HepG2 (cell line): ENCODE measurements at places on chromosomes 3 and 15. TPM values are rescaled to one million over a fixed set of nuclear protein-coding genes. Genes with fewer than 3 reads are reported as not detected.

- peaks cover 7% of the 10 kb centered on the region; the same call in 1 of the 3 replicates for H3K27me3 ChIP-seq
- no peak overlapping the region for H3K4me3 ChIP-seq
- no peak overlapping the region for H3K27ac ChIP-seq
- no peaks in the 10 kb centered on the region for H3K36me3 ChIP-seq
These were observed 15.8 kb downstream of the ILDR1 start for GRCh38 chr3:122006267-122006666.

- peaks cover 19% of the 10 kb centered on the region for H3K4me1 ChIP-seq
- no peak for DNase-seq
- no peak overlapping the region for H3K27ac ChIP-seq
- no peaks in the 10 kb centered on the region for H3K36me3 ChIP-seq
- no peaks in the 10 kb centered on the region for H3K27me3 ChIP-seq
These were observed 20.1 kb upstream of the DMXL2 start for GRCh38 chr15:51642696-51643095.

DNA sequence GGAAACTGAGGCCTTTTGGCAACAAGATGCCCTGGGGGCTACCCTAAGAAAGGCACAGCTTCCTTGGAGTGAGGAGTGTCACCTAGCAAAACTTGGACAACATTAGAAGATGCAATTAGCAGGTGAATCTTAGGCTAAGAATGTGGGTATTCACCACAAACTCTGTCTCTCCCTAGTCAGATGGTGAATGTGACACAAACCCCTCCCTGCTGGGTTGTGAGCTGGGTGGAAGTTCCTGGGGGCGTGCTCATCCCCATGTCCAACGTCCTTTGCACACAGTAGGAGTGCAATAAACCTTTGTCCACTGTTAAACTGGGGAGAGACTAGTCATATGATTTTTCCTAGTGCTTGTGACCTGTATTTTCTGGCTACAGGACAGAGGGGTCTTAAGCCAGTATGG, 67.1 kb upstream of the SH3GL3 start:
- H3K27ac ChIP-seq: no peak overlapping the region
- no peaks in the 10 kb centered on the region for H3K4me1 ChIP-seq
- H3K27me3 ChIP-seq: no peaks in the 10 kb centered on the region; the same call in 1 of the 2 replicates
- no peaks in the 10 kb centered on the region for H3K36me3 ChIP-seq
- H3K4me3 ChIP-seq: no peak overlapping the region

GRCh38 chr3:66910266-66911055, 87.6 kb upstream of the KBTBD8 start:
- H3K4me3 ChIP-seq: no peak overlapping the region
- H3K27ac ChIP-seq: no peak overlapping the region
- 0 out of 3 replicates have a peak, but pooled peaks cover 6% of the 10 kb centered on the region for H3K27me3 ChIP-seq
- DNase-seq: no peak
- no peaks in the 10 kb centered on the region for H3K4me1 ChIP-seq
- H3K36me3 ChIP-seq: no peaks in the 10 kb centered on the region

The CGNL1 gene
- 15.6 and 16.2 TPM in 2 replicates for total RNA-seq

DNA sequence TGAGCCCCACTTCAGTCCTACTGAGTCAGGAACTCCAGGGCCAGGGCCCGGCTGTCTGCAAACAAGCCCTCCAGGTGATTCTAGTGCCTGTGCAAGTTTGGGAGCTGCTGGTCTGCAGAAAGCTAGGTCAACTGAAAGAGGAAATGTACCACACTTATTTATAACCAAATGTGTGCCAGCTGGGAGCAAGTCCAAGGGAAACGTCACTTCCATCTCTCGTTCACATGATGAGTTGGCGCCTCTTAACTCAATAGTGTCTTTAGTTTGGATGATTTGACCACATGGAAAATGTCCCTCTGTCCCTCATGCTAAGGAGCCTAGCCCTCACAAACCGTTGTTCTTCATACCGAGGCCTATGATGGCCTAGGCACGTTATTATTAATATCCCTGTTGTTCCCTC, 43.2 kb downstream of the GOLGA8S start:
- DNase-seq: no peak
- no peak overlapping the region for H3K4me3 ChIP-seq
- H3K36me3 ChIP-seq: no peaks in the 10 kb centered on the region
- H3K4me1 ChIP-seq: no peaks in the 10 kb centered on the region

DNA sequence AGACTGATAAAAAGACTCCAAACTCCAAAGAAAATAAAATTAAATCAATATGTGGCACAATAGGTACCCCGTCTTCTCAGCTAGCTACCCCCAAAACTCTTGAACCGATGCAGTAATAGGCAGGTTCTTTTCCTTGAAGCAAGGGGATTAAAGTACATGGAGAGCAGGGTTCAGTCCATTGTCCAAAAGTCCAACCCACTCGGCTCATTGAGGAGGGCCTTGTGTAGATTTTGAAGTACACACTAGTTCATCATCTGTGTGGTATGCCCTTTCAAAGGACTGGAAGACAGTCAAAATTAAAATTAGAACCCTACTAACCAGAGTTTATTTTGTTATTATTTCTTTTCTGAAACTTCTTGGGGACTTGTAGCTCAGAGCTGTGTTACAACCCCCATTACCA, 23.3 kb downstream of the TF start:
- peaks cover 94% of the 10 kb centered on the region for H3K36me3 ChIP-seq
- no peak overlapping the region for H3K27ac ChIP-seq
- peaks cover 68% of the 10 kb centered on the region for H3K4me1 ChIP-seq
- no peak overlapping the region for H3K4me3 ChIP-seq

DNA sequence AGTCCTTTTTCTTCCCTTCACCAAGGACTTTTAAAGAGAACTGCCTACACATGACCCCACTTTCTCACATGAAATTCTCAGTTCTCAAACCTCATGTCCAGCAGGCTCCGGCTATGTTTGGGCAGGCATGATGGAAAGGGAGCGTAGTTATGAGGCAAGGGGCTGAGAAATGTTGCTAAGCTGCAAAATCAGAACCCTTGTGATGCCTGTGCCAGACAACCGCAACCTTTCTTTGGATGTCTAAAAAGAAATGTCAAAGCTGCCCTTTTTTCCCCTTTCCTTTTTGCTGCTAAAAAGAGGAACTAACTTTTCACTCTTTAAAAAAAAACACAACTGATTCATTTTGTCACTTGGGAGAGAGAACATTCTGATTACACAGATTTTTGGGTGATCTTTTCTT, 19.2 kb downstream of the GNB4 start:
- no peaks in the 10 kb centered on the region for H3K36me3 ChIP-seq
- no peak for DNase-seq
- H3K27me3 ChIP-seq: no peaks in the 10 kb centered on the region; the same call in 1 of the 2 replicates
- no peak overlapping the region for H3K27ac ChIP-seq
- H3K4me1 ChIP-seq: no peaks in the 10 kb centered on the region

- H3K27me3 ChIP-seq: no peaks in the 10 kb centered on the region
- no peak overlapping the region for H3K27ac ChIP-seq
- H3K4me3 ChIP-seq: no peak overlapping the region
- no peaks in the 10 kb centered on the region for H3K4me1 ChIP-seq
These were observed 690.5 kb upstream of the ALCAM start for GRCh38 chr3:104676241-104676640.

DNA sequence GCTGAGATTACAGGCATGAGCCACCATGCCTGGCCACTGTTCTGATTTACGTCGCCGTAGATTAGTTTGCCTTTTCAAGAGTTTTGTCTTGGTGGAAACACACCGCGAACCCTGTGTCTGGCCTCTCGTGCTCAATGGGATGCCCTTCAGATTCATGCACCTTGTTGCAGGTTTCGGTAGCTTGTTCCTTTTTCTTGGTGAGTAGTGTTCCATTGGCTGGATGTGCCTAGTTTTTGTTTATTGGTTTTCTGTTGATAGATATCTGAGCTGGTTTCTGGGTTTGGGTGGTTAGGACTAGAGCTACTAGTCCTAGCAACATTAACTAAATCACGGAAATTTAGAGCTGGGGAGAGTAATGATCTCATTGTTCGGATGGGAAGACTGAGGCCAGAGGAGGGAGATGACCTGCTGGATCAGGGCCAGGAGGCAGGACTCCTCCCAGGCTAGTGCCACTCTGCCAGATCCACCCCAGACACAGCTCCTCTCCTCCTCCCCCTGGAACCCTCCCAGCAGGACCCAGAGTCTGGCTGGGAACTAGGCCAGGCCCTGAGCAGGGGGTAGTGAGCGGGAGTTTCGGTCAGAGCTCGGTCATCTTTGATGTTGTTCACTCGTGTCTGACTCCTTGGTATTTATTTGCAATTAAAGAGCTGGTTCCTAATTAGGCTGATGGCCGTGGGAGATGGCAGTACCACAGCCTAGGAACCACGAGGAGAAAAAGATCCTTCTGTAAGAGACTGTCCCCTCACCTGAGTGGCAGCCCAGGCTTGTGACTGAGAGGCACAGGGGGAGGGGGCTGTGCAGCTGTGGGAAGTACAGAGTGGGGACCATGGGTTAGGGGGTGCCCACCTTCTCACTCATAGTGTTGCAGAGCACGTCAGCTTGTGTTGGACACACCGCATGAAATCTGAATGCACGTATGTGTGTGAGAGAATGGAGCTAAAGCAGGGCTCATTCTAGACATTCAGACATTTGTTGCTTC, 73.4 kb downstream of the SMAD6 start:
- no peak for DNase-seq
- no peak overlapping the region for H3K4me3 ChIP-seq
- H3K27ac ChIP-seq: no peak overlapping the region
- no peaks in the 10 kb centered on the region for H3K36me3 ChIP-seq
- H3K27me3 ChIP-seq: no peaks in the 10 kb centered on the region

GRCh38 chr3:159748425-159748824, 240.2 kb upstream of the IL12A start:
- no peaks in the 10 kb centered on the region for H3K27me3 ChIP-seq
- no peak overlapping the region for H3K27ac ChIP-seq
- no peak overlapping the region for H3K4me3 ChIP-seq
- H3K36me3 ChIP-seq: no peaks in the 10 kb centered on the region

DNA sequence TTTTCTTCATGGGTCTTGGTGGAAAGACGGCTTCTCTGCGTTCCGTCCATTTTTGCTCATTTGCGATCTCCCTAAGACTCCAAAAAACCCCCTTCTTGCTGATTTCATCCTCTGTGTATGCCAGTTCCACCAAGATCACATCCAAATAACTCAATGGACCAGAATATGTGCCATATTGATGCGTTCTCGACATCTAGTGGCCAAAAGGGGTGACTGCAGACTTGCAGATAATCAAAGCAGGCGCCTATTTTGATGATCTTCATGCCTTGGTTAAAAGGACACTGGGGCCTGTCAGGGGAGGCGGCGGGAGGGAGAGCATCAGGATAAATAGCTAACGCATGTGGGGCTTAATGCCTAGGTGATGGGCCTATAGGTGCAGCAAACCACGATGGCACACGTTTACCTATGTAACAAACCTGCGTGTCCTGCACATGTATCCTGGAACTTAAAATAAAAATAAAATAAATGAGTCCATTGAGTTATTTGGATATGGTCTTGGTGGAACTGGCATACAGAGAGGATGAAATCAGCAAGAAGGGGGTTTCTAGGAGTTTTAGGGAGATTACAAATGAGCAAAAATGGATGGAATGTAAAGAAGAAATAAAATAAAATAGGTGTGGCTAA, 104.2 kb upstream of the RAD18 start:
- DNase-seq: peak; percentile 44
- no peak overlapping the region for H3K27ac ChIP-seq
- H3K27me3 ChIP-seq: no peaks in the 10 kb centered on the region; the same call in 1 of the 2 replicates
- no peaks in the 10 kb centered on the region for H3K4me1 ChIP-seq
- no peaks in the 10 kb centered on the region for H3K36me3 ChIP-seq

DNA sequence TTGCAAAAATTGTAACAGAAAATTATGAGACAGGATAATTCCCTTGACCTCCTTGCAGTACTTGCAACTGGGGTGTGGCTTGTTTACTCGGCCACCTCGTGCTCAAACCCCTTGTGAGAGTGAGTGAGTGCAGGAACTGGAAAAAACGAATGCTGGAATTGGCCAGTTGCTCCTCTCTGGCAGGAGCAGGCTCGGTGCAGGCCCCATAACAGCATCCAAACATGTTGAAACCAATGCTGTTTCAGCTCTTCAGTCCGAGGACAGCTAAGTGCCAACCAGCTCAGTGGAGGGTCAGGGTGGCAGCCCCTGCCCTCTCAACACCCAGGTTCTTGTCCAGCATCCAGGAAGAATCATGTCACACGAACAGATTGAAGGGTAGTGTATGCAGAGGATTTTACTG, 36.9 kb downstream of the METTL6 start:
- no peak overlapping the region for H3K4me3 ChIP-seq
- no peaks in the 10 kb centered on the region for H3K27me3 ChIP-seq
- H3K36me3 ChIP-seq: no peaks in the 10 kb centered on the region
- 0 out of 2 replicates have a peak, but pooled peaks cover 5% of the 10 kb centered on the region for H3K4me1 ChIP-seq
- no peak for DNase-seq

The RTP4 gene
- 0.62 and 0.83 TPM in 2 replicates for total RNA-seq

- no peaks in the 10 kb centered on the region for H3K27me3 ChIP-seq
- H3K4me1 ChIP-seq: no peaks in the 10 kb centered on the region
- no peaks in the 10 kb centered on the region for H3K36me3 ChIP-seq
- DNase-seq: no peak
- no peak overlapping the region for H3K4me3 ChIP-seq
These were observed 62.8 kb downstream of the RSL24D1 start for GRCh38 chr15:55133972-55134371.

DNA sequence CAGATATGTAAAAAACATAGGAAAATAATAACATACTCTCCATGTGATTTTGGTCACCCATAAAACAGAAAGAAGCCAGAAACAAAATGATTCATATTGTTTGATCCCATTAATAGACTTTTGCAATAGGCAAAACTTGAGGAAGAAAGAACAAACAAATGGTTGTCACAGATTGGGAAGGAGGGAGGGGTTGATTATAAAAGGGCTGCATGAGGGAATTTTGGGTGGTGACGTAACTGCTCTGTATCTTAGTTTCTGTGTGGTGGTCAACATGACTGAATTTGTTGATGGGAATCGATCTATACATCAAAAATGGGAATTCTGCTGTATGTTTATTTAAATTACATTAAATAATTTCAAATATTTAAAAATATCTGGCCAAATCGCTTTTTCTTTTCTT, 86.3 kb downstream of the P3H2 start:
- DNase-seq: no peak
- no peaks in the 10 kb centered on the region for H3K4me1 ChIP-seq
- no peak overlapping the region for H3K27ac ChIP-seq
- no peaks in the 10 kb centered on the region for H3K27me3 ChIP-seq

DNA sequence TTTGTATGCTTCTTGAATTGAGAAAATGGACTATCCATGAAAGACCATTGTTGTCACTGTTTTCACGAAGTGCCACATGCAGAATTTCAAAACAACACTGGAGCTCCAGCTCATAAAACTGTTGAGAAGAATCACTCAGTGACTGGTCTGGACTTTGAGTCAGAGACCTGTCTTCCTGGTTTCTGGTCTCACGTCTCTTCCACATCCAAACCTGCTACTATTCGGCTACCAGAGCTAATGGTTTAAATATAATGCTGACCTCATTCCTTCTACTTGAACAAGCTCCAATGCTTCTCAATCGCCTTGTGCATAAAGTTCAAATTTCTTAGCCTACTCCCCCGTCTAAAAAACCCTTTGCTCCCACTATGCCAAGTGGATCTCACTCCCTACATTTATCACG, 227.9 kb upstream of the NR2F2 start:
- H3K36me3 ChIP-seq: no peaks in the 10 kb centered on the region
- no peaks in the 10 kb centered on the region for H3K4me1 ChIP-seq

- peaks cover 85% of the 10 kb centered on the region for H3K4me1 ChIP-seq
- H3K4me3 ChIP-seq: no peak overlapping the region
- H3K36me3 ChIP-seq: no peaks in the 10 kb centered on the region
- no peaks in the 10 kb centered on the region for H3K27me3 ChIP-seq
- DNase-seq: no peak
These were observed 46.1 kb downstream of the AMOTL2 start for GRCh38 chr3:134328147-134328591.

GRCh38 chr3:65588884-65589283, 449.8 kb downstream of the MAGI1 start:
- no peak for DNase-seq
- no peaks in the 10 kb centered on the region for H3K36me3 ChIP-seq
- H3K27me3 ChIP-seq: no peaks in the 10 kb centered on the region
- H3K4me3 ChIP-seq: no peak overlapping the region
- peaks cover 5% of the 10 kb centered on the region for H3K4me1 ChIP-seq
